GM06990 (cell line): ENCODE measurements at places on chromosomes 7 and 10.
A peak's percentile ranks its signal among the peaks of the same experiment; 100 is the strongest.

DNA sequence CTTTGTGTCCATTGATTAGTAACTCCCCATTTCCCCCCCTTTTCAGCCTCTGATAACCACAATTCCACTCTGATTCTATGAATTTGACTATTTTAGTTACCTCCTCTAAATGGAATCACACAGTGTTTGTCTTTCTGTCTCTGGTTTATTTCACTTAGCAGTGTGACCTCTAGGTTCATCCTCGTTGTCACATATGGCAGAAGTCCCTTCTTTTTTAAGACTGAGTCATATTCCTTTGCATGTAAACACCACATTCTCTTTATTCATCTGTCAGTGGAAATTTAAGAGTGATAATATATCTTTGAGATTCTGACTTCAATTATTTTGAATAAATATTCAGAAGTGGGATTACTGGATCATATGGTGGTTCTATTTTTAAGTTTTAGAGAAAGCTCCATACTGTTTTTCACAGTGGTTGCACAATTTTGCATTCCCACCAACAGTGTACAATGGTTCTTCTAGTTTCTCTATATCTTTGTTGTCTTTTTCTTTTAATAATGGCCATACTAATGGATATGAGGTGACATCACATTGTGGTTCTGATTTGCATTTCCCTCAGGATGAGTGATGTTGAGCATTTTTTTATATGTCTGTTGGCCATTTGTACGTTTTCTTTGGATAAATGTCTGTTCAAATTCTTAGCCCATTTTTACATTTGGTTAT, 126.1 kb upstream of the GRB10 start:
- DNase-seq, result no peak

GRCh38 chr10:101218351-101219138, 10.7 kb downstream of the LBX1 start:
- no peak for DNase-seq

DNA sequence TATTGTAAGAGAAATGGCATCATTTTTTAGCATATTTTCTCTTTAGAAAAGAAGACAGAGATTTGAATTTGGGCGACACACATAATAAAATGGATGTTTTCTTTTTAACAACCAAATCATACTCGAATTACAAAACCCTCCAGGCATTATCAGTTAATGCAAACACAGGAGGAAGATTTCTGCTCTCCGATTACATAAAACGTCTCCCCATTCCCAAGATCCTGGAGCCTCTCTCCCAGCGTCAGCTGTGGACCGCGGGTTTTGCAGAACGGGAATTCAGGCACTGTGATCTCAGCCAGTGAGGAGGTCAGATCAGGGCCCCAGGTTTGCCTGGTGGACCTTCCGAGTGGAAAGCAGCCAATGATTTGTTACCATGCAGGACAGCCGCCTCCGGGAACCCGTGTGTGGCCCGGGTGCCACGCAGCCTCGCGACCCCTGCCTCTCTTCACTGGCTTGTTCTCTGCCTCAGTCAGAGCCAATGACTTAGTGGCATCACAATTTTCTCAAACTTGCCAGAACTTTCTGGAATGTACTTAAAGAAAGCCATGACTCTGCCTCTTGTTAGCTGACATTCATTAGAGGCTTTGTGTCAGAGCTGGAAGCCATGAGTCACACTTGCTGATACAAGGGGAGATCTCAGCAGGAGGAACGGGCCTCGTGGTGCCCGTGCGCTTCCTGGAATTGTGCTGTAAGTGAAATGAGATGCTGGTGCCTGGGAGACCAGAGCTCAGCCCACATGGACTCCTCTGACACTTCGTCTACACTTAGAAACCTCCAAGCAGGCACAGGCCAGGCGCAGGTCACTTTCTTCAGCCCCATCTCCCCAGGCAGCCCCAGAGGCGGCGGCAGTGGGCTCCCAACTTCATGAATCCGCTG, 246.1 kb downstream of the KLF6 start:
- no peak for DNase-seq

- no peak for DNase-seq
Measured at GRCh38 chr10:52486840-52487611, 172.9 kb downstream of the DKK1 start.

DNA sequence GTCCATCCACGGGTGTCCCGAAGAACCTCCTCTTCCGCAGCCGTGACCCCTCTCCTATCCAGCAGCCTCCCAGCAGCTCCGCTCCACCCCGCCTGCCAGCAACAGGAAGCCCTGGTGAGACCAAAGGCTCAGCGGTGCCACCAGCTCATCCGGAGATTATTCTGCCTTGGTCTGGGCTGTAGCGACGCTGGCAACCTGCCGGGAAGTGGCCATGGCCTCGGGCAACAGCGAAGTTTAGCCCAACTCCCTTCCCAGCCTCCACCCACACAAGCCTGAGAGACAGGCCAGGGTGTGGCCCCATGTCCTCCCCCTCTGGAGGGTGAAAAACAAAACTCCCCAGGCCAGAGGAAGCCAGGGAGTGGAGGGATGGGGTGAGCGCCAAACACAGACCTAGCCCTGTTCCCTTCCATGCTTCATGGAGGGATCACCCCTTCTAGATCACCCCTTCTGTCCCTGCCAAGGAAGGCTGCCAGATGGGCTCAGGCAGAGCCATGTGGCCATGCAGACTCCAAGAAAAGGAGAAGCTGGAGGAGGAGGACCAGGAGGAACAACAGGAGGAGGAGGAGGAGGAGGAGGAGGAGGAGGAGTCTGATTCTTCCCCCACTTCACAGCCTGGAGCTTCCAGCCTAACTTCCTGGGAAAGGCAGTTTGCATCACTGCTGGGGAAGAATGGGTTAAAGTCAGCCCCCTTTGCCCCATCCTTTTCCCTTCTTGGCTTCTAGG, 918 bp downstream of the CALHM2 start:
- DNase-seq, result no peak

DNA sequence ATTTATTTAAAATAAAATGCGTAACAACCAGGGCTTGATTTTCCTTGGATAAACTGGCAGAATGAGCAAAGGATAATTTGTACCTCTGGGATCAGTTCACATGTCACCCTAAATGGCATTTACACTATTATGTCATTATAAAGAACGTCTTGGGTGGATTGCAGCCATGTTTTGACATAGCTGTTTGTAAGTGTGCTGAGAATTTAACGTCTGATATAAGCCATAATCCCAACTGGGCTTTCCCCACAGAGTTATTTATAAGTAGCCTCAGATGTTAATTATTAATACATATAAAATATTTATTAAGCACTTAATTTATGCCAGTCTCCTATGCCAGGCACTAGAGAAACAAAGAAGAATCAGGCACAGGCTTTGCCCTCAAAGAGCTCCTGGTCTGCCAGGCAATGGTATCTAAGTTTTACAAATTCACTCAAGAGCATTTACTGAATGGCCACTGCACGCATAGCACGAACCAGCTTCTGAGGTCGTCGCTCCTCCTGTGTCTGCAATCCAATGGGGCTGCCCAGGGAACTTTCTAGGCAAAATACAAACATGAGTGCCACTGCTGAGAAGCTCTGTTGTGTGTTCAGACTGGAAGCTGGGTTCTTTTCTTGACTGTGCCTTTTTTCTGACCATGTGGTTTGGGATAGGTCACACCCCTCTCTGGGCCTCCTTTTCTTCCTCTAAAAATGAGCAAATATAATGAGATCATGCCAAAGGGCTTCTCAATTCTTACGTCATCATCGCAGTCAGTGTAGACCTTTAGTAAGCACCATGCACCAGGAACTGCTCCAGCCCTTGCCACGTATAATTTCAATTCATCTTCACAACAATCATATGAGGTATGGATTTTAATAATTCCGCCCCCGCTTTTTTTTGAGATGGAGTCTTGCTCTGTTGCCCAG, 11.3 kb upstream of the CTBP2 start:
- no peak for DNase-seq

GRCh38 chr7:54864663-54865062, 105.7 kb upstream of the SEC61G start:
- no peak for DNase-seq

DNA sequence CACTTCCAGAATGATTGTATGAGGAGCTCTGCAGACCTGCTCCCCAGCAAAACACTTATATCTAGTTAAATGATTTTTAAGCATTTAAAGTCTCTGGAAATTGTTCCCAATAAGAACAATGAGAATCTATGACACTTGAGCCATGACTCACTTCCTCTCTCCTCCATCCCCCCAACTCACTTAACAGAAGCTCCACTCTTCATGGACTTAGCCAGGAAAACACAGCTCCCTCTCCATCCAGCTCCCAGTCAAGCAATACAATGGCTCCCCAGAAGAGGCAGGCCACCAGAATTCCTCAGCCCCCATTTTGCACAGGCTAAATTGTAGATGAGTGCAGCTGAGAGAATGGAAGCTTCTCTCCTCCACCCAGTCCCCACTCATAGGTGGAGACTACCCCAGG, 27.0 kb downstream of the AOC1 start:
- no peak for DNase-seq

DNA sequence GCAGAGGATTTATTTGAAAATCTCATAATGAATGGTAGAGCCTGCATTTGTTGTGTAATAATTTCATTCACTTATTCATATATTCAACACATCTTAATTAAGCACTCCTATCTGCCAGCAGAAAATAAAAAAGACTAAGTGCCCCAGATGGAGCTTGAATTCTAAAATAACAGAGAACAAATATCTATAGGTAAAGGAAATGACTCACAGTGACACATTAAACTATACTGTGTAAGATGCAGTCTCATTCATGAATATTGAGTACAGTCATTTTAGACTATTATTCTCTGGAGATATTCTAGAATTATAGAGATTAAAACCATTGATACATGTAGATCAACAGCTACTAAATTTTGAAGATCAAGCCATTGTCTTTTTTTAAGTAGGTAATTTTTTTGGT, 72.1 kb downstream of the PTPRZ1 start:
- DNase-seq, result no peak

GRCh38 chr10:54614072-54614471, 187.0 kb downstream of the PCDH15 start:
- no peak for DNase-seq

DNA sequence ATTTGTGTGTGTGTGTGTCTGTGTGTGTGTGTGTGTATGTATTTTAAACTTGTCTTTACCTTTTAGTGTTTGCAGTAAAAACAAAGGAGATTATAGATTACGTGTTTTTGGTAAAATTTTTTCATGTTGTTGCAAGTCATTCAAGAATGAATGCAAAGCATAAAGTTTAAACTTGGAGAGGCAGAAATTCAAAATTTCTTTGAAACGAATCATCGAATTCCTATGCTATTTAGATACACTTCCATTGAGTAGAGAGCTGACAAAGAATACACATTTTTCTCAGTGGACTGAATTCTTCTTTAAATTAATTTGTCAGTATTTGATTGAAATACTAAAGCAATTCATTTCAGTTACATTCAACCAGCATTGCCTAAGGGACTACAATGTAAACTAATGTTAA, 66.0 kb upstream of the HDAC9 start:
- no peak for DNase-seq

GRCh38 chr7:78635026-78635793, 818.3 kb downstream of the MAGI2 start:
- DNase-seq, result no peak

- no peak for DNase-seq
Measured at GRCh38 chr7:75739796-75740672, 1.3 kb upstream of the HIP1 start.

GRCh38 chr7:155331396-155331795, 33.7 kb downstream of the INSIG1 start:
- no peak for DNase-seq

DNA sequence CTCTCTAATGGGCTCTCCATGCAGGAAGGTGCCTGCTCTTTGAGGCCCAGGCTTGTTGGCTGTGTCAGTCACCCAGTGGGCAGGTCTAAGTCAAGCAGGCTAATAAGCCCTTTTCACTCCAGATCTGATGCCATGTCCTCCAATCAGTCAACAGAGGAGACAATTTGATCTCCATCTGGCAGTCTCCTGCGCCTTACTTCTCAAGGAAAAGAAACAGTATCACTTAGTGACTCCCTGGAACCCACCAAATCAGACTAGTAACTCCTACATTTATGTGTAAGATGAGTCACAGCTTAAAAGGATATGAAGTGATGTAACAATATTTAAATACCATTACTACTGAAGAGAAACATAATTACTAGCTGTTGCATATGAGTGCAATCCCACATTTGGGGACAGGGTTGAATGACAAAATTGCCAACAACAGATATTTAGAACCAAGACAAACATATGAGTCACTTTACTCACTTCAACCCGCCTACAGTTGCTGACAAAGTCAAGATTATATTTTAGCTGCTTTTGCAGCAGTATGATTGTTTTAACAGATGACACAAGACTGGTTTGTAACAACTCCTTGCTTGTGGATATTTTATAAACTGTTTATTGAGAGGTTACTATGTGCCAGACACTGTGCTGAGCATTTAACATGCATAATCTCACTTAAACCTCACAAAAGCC, 72.1 kb downstream of the USP6NL start:
- DNase-seq, result no peak

- DNase-seq, result peak; percentile 8
Measured at GRCh38 chr7:136293272-136293671, 316.1 kb upstream of the MTPN start.

DNA sequence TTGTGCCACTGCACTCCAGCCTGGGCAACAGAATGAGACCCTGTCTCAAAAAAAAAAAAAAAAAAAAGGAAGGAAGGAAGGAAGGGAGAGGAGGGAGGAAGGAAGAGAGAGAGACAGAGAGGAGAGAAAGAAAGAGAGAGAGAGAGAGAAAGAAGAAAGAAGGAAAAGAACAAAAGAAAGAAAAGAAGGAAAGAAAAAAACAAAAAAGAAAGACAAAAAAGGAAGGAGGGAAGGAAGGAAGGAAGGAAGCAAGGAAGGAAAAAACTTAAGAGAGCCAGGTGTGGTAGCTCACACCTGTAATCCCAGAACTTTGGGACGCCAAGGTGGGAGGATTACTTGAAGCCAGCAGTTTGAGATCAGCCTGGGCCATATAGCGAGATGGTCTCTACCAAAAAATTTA, 731 bp upstream of the SPACDR start:
- no peak for DNase-seq

- no peak for DNase-seq
Measured at GRCh38 chr7:46162609-46163008, 241.5 kb upstream of the IGFBP3 start.

DNA sequence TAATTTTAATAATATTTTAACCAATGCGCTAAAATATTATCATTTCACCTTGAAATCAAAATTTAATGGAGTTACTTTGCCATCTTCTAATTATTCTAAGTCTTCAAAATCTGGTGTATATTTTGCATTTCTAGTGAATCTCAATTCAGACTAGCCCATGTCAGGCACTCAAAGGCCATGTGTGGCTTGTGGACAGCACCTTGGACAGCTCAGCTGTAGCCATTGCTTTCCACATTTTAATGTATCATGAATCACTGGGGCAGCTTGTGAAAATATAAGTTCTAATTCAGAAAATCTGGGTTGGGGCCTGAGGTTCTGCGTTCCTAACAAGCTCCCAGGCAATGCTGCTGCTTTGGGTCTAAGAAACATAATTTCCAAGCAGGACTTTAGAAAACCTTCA, 57.2 kb downstream of the MGAM2 start:
- no peak for DNase-seq
